ENCODE measurements at places on chromosomes 1 and 21.

DNA sequence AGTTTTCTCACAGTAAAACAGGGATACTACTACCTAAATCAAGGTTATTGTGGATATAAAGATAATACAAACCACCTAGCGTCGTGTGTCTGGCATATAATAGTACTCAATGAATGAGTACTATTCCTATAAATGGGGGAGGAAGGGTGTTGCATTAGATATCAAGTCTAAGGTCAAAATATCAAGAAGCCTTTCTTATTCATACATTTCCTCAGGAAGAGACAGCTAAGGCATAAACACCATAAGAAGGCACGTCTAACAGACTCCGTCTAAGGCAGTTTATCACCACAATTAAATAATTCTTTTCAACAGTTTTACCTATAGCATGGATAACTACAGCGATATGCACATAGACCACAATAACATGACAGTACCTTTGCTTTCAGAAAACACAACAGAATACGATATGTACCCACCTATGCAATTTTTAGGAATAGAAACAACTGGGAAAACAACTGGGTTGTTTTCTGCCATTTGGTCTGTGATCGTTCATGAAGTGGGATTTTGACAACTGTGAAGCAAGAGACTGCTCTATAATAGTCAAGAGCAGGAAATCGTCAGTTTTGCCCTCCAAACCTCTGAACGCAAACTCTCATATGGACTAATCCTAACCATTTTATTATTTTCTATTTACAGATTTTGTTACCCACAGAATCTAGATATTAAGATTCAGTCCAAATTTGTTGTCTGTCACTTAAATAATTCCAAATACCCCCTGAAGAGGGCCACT, 53.1 kb downstream of the HNRNPR start:
- DNase-seq: no peak

GRCh38 chr1:227191607-227192006, 126.7 kb downstream of the CDC42BPA start:
- no peak for DNase-seq

DNA sequence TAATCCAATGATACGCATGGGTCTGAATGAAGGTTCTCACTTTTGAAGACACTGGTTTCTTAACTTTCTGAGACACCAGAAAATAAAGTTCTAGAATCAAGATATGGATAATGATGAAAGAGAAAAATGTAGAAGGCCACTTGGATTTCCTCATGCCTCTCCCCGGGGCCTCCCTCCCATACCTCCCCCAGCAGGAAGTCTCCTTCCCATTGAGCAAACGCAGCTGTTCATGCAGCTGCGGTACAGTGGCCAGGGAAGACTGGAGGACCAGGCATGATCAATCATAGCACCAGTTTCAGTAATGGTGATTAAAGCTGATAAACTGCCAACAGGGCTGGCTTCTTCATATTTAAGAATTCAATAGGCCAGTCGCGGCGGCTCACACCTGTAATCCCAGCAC, 10.9 kb upstream of the UBR4 start:
- no peak for DNase-seq

DNA sequence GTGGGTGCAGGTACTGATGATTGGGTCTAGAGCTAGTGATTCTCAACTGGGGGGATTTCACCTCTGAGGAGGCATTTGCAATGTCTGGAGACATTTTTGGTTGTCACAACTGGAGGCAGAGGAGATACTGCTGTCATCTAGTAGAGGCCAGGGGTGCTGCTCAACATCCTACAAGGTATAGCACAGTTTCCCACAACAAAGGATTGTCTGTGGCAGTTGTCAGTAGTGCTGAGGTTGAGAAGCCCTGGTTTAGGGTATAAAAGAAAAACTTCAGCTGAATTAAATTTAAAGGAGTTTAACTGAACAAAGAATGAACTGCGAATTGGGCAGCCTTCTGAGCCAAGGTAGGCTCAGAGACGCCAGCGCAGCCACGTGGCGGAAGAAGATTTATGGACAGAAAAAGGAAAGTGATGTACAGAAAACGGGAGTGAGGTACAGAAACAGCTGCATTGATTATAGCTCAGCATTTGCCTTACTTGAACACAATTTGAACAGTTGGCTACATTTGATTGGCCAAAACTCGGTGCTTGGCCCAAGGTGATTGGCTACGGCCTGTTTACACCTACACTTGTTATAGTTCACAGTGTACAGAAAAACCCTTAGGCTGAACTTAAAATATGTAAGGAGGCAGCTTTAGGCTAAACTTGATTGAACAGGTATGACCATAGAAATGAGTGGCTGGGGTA, 40.4 kb downstream of the MPZL1 start:
- DNase-seq: no peak

GRCh38 chr21:33241846-33242245, 12.1 kb downstream of the IFNAR2 start:
- DNase-seq: no peak

DNA sequence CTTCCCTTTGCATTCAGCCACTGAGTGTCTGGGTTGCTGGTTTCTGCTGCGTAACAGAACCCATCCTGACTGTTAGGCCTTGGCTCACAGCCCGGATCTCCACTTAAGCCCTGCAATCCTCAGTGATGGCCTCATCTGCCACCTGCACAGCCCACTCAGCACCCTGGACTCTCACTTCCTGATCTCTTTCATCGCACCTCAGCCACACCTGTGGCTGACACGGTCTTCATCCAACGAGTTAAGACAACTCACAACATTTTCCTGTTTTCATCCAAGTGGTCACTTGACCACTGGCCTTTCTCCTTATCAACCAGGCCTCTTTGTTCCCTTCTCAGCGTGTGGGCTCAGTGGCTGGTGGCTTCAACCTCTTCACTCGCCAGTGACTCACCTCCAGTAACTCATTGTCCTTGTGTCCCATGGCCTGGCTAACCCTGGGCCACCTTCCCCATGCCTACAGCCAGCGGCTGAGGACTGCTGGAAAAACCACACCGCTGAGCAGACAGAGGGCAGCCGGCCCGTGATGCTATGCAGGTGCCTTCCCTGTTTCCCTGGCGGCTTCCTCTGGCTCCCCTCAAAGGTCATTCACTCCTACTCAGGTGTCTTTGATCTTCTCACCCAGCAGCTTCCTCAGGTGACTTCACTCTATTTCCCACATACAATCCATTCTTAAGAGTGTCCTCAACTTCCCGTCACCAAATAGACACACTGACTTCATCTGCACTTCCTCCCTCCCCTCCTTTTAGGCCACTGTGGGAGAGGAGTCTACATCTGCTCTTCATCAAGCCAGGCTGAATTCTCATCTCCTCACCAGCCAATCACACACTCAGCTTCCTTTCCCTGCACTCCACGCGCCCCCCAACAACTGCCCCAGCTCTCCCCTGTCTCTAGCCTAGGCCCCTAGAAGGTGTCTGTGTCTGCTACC, 19.9 kb upstream of the EDN2 start:
- DNase-seq: no peak

- DNase-seq: no peak
Observed at GRCh38 chr1:42164551-42165420, at the start of gene GUCA2A. GUCA2A (minus strand) TSS chr1:42164745; CDS start chr1:42164712, 33 bp downstream.

GRCh38 chr1:119738100-119738720, 26.5 kb downstream of the PHGDH start:
- DNase-seq: no peak
